ENCODE measurements at places on chromosomes 13 and 19.
A peak's percentile ranks its signal among the peaks of the same experiment; 100 is the strongest.

DNA sequence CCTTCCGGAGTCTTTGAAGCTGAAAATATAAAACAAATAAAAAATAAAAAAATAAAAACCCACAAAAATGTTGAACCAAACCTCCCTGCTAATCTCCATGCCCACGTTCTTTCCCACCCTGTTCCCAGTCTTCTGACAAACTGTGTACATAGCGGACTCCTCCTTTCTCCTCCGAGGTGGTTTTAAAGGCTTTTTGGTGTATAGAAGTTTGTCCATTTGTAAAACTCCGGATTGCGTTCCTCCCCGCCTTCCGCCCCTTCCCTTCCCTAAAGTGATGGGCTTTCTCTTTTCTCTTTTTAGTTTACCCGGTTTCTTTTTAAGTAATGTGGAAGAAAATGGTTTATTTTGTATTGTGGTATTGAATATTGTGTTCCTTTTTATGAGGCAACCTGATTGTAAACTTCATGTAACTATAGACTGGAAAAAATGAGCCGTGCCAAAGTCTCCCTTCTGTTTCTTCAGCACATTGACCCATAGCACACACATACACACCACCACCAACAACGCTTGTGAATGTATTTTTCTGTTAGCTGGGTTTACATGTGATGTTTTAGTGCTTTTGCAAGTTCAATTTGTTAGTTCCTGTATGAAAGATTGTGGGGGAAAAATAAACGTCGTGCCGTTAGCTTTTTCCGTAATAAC is 4.4 kb downstream of the ZIC2 start:
- no peak for DNase-seq

- no peak for DNase-seq
Measured at GRCh38 chr13:48661107-48661506, 7.4 kb downstream of the CYSLTR2 start.

GRCh38 chr19:17647071-17648020 is 40.8 kb downstream of the UNC13A start:
- no peak for DNase-seq

- DNase-seq = no peak
Measured at GRCh38 chr13:103557878-103558277, 491.7 kb upstream of the SLC10A2 start.

GRCh38 chr13:60754211-60755090 is 357.4 kb downstream of the TDRD3 start:
- DNase-seq = no peak

DNA sequence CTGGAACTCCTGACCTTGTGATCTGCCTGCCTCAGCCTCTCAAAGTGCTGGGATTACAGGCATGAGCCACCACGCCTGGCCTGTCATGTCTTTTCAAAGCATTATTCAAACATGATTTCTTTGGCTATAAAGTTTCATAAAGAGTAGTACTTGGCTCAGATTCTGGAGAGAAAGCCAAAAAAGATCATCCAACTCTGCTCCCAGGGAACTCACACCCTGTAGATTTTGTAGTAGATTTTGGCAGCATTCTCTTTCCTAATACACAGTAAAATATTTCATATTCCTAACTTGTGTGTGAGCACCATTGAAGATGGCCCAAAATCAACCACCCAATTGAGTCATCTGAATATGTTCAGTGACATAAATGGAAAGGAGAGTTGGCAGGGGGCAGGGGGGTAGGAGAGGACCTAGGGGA is 48.4 kb downstream of the CAB39L start:
- DNase-seq = no peak

DNA sequence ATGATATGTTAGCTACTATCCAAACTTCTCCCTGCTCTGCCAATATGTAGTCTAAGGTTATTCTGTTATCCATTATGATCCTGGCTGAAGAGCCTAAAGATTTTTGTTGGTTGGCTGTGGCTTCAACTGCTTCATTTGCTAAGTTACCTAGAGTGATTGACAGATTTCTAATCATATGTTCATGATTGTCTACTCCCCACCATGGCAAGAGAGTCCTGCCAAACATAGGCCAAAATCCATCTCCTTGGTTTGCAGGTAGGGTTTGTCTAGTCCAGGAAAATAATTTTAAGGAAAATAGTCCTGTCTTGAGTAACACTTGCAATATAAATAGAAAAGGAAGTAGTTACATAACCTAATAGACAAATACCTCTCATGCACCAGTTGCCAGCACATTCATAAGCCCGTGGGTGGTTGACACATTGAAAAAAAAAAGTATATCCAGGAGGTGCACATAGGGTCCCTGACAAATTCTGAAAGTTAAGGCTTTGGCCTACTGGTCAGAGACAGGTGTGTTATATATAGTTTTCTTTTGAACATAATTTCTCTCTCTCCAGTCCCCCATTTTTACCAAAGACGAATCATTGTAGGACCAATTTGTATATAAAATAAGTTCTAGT is 5.4 kb upstream of the CBY2 start:
- DNase-seq = no peak

- DNase-seq = no peak
Measured at GRCh38 chr19:48757089-48757675, 1.9 kb downstream of the FGF21 start.

DNA sequence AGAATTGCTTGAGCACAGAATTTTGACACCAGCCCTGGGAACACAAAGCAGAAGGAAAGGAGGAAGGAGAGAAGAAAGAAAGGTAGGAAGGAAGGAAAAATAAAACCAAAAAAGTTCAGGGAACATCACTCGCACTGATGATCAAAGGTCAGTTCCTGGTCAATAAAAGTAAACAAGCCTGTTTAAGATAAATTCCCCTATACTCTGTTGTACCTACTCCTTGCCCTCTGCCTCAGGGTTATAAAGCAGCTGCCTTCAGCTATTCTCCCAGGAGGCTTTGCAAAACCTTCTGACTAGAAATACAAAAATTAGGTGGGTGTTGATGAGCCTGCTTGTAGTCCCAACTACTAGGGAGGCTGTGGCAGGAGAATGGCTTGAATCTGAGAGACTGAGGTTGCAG is 14.9 kb upstream of the ZNF91 start:
- DNase-seq = no peak

DNA sequence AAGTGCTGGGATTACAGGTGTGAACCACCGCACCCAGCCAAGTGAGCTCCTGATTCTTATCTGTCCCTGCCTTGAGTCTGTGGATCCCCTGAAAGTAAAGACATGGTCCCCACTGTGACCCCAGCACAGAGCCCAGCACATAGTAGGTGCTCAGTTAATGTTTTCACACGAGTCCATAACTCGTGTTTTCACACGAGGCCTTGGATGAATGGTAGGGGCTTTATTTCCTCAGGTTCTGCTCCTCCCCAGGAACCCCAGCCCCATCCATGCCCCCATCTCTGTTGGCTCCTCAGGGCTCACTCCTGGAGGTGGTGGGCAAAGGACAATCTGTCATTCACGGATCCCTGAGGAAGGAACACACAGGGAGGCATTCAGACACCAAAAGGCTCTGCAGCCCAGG is 23.6 kb upstream of the PDE4C start:
- no peak for DNase-seq

DNA sequence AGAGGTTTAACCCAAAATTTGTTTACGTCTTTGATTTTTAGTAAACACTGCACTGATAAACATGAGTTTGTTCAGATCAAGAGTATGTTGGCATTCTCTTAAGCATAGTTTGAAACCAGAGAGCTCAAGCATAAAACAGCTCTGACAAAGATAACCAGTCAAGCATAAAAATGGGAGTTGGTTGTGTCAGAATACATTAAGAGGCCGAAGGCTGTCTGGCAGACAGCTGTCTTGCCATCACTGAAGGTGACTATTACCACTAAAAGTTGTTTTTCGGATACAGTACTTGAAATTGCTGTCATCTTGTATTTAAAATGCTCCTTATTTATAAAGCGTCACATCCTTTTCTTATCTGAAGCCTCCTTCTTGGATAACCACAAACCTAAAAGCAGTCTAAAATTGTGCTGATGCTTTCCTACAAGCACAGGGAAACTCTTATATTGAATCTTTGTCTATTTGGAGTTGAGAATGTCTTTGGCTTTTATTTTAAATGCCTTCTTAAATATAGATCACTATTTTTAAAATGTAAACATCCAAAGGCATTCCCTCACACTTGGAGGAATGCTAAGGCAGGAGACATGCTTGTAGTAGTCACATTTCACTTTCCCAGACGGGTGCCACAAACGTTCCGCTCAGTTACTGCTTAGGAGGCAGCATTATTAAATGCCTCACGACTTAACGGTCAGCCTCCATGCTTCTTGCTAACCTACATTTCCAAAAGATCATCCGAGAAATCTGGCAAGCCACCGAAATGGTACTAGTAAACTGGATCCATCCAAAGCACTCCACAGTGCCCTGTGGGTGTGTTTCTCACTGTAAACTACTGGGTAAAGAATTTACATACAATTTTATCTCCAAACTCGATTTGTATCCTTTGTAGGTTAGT is 1.5 kb downstream of the SMAD9 start:
- DNase-seq = no peak

DNA sequence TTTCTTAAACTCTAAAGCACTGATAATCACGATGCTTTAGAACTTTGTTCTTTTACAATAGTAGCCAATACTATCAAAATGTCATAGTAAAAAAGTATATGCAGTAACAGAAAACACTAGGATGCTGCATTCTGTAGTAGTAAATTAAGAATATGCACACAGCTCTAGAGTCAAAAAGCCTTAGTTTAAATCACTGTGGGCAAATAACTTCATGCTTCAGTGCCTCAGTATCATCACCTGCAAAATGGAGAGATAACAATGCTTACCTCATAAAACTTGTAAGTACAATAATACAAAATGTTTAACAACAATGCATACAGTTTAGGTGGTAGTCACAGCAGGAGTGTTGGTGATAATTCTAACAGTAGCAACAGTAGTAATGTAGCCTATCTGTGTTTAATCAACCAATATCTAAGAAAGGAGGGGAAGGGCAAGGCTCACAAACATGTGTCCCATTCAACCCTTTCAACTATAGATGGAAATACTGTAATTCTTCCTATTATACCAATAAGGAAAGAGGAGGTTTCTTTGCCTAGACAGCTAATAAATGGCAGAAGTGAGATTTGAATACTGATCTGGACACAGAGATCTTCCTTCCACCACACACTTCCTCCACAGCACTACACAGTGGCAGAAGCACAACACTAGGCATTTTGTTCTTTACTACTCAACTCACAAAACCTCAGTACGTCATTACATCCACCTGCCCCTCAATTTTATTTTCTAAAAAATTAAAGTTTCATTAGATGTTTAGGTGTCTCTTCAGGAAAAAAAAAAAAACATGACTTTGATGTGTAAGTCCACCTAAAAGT is 4.6 kb downstream of the RBM26 start:
- DNase-seq = no peak

DNA sequence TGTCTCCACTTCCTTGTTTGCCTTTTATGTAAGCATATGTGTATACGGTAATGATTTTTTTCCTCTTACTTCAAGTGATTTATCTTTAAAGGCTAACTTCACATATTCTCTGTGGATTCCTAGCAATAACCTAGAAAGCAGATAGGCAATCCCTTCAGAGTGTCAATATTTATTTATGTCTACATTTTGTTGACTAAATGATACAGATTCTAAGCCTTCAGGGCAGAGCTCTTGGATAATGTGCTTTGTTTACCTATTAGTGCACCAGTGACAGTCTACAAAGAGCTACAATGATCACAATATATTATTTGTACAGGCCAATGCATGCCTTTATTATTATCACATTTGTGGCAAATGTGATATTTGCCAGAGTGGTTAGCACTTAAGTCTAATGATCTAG is 406.2 kb downstream of the EFNB2 start:
- peak; percentile 18 for DNase-seq

- DNase-seq = no peak
Measured at GRCh38 chr13:93220073-93220472, 6.5 kb upstream of the GPC6 start.

GRCh38 chr13:19959141-19959830 is 759 bp downstream of the ZMYM2 start:
- peak; percentile 19 for DNase-seq

- no peak for DNase-seq
Measured at GRCh38 chr19:7698583-7698982, 3.3 kb downstream of the FCER2 start.

- no peak for DNase-seq
Measured at GRCh38 chr13:91358387-91358782, 10.9 kb downstream of the MIR17HG start.

- DNase-seq = no peak
Measured at GRCh38 chr13:30798776-30799355, 63.5 kb downstream of the ALOX5AP start.

DNA sequence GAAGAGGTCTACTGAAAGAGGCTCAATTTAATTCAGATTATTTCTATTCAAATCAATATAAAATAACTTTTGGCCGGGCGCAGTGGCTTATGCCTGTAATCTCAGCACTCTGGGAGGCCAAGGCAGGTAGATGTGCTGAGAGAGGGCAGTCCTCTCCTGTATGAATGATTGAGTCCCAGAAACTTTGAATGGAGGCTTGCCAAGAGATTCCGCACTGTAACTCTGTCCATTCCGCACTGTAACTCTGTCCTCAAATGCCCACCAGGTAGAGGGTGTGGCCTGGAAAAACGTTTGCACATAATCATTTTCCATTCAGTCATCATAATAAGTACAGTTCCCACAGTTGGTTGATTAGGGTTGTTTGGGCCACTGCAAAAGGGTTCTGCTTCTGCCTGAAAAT is 274.7 kb upstream of the SOX21 start:
- no peak for DNase-seq

GRCh38 chr19:45667620-45668341 is at the start of gene GIPR:
Gene GIPR, plus strand, starts transcription at chr19:45668221. Its CDS starts 1,300 bp downstream, at chr19:45669521.
- peak; percentile 86 for DNase-seq

DNA sequence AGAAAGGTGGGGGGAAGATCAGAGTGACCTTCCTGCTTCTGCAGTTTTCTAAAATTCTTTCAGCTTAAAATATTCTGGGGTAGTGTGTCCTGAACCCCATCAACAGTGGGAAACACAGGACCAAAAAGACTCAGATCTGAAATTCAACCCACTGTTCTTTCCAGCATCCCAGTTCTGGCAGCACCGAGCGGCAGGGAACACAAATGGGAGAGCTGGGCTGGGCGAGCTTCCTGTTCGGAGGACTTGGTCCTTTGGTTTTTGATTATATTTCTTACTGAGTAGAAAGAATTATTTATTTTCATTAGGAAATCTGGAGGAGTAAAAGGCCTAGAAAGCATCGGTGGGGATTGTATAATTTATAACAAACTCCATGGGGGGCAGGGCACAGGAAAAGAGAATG is 239.1 kb downstream of the COG6 start:
- no peak for DNase-seq

- no peak for DNase-seq
Measured at GRCh38 chr19:14440049-14440448, 6.9 kb downstream of the PKN1 start.

GRCh38 chr19:48750771-48751504 is 1.5 kb downstream of the FUT1 start:
- DNase-seq = no peak

GRCh38 chr19:16659832-16660708 is at the start of gene SMIM7:
Gene SMIM7, minus strand, starts transcription at chr19:16660144. Its CDS starts 34 bp downstream, at chr19:16660110.
- DNase-seq = peak; percentile 97

- peak; percentile 72 for DNase-seq
Measured at GRCh38 chr19:44596428-44597130, 16.8 kb upstream of the IGSF23 start.

GRCh38 chr19:30202060-30202600 is 170.1 kb upstream of the ZNF536 start:
- DNase-seq = no peak

Measured in A549 (cell line).